A549 treated with CpdA at 1 μM for 4 hours (cell line): ENCODE measurements at places on chromosomes 13 and 19. TPM values are rescaled to one million over a fixed set of nuclear protein-coding genes. Genes with fewer than 3 reads are reported as not detected.

CGB5 gene
- total RNA-seq: 0.54 to 1.6 TPM (median 1.5 TPM) in 5 replicates

LILRB5 gene
- total RNA-seq: 0.03 to 0.06 TPM in 2 of 5 replicates, not detected in the others

ONECUT3 gene
- 0.01 TPM in 2 of 5 replicates, not detected in the others for total RNA-seq

PALM gene
- total RNA-seq: 10.0 to 17.7 TPM (median 15.2 TPM) in 5 replicates

ZNF99 gene
- total RNA-seq: not detected in 5 replicates

SYCN gene
- total RNA-seq: not detected in 5 replicates

HS6ST3 gene
- total RNA-seq: not detected in 5 replicates

ZNF723 gene
- not detected in 5 replicates for total RNA-seq

OR10H3 gene
- total RNA-seq: not detected in 5 replicates

NKG7 gene
- total RNA-seq: not detected in 5 replicates

NANOS2 gene
- not detected in 5 replicates for total RNA-seq

IL11 gene
- 79.7 to 115 TPM (median 99.1 TPM) in 5 replicates for total RNA-seq

HIPK4 gene
- 0.19 to 0.41 TPM (median 0.23 TPM) in 5 replicates for total RNA-seq

CGB8 gene
- 2.1 to 8.1 TPM (median 4.6 TPM) in 5 replicates for total RNA-seq

LGALS4 gene
- total RNA-seq: 0.50 to 1.1 TPM (median 0.72 TPM) in 5 replicates

BCL2L12 gene
- 53.6 to 76.6 TPM (median 68.8 TPM) in 5 replicates for total RNA-seq

SWSAP1 gene
- 1.3 to 2.7 TPM (median 2.3 TPM) in 5 replicates for total RNA-seq

OR10H4 gene
- total RNA-seq: not detected in 5 replicates

ARHGAP45 gene
- 1.8 to 2.2 TPM (median 2.0 TPM) in 5 replicates for total RNA-seq

C19orf38 gene
- 0.15 to 0.26 TPM (median 0.22 TPM) in 4 of 5 replicates, not detected in the other for total RNA-seq

TUBA3C gene
- total RNA-seq: not detected in 5 replicates

LRRC4B gene
- 0.31 to 0.76 TPM (median 0.60 TPM) in 5 replicates for total RNA-seq

ADM5 gene
- 3.9 to 7.0 TPM (median 6.8 TPM) in 5 replicates for total RNA-seq

CAPN12 gene
- total RNA-seq: 4.8 to 7.1 TPM (median 5.9 TPM) in 5 replicates

LGALS14 gene
- not detected in 5 replicates for total RNA-seq

LAIR2 gene
- total RNA-seq: not detected in 5 replicates
